Activated T-cell treated with anti-CD3 and anti-CD28 coated beads for 1 hour (primary cell): ENCODE measurements at places on chromosomes 3 and 15.

DNA sequence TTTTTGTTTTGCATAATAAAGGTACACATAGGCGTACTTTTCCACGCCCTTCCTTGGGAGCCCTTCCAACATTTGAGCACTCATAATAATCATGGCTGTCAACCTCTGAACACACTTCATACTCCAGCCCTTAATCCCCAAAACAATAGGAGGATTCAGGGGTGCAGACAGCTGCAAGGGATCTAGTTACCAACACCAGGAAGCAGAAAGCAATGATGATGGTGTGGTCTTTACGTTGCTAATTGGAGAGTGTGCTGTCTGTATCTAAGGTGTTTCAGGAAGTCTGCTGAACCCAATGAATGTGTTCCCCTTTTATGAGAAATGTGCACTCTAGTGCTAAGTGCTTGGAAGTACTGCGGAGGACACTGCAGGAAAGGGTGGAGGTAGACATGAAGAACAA lies 60.3 kb upstream of the PDZRN3 start:
- DNase-seq = no peak

DNA sequence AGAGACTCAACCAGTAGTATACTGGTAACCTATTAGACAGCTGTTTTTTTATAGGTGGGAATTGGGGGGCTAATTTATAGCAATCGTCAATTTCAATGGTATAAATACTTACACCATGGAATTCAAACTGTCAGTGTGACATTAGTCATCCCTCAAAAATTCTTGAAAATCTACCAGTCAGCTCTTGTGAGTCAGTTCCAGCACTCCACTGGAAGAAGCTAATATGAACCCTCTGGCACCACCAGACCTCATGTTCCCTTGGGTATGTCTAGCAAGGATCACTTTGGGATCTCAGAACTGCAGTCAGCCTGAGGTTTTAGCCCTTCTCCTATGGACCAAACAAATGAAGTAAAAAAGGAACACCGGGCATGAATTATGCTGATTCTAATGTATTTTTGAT lies 11.8 kb upstream of the UACA start:
- no peak for DNase-seq

DNA sequence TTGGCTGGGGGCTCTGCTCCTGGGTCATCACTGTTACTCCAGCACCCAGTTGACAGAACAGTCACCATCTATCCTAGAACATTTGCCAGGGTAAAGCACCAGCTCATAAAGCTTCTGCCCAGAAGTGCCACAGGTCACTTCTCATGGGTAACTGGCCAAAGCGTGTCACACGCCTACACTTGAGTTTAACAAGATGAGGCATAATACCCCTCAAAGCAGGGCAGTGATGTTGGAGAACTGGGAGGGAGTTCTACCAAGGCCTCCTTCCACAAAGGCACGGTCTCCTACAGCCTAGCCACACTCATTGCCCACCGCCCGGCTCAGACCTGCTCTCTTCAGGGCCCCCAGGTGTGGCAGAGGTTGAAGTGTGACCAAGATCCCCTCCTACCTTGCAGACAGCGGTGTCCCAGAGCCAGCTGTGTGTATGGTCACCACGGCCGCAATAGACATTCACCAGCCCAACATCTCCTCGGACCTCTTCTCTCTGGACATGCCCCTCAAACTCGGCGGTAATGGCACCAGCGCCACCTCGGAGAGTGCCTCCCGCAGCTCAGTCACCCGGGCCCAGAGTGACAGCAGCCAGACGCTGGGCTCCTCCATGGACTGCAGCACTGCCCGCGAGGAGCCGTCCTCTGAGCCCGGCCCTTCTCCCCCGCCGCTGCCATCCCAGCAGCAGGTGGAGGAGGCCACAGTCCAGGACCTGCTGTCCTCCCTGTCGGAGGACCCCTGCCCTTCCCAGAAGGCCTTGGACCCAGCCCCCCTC lies 107.7 kb downstream of the ETFA start:
- DNase-seq = no peak

DNA sequence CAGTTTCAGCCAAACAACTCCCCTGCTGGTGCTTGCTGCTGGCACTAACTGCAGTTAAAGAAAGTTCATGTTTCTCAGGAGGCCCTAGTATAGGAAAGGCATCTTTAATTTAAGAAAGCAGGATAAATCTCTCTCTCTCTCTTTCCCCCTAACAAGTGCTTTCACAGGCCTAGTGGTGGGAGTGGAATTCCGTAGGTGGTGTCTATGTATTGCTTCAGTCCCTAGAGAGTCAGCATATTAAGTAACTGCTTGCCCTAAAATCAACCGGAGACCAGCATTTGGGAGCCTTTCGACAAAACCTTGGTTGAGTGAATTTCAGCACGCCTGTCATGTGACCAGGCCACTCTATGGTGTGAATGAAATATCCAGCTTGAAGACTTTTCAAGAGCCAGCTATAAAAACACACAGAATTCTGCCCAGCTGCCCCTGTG lies 169.2 kb upstream of the TGFBR2 start:
- no peak for DNase-seq

GRCh38 chr3:110077093-110077492 lies 739.7 kb upstream of the DPPA4 start:
- no peak for DNase-seq

DNA sequence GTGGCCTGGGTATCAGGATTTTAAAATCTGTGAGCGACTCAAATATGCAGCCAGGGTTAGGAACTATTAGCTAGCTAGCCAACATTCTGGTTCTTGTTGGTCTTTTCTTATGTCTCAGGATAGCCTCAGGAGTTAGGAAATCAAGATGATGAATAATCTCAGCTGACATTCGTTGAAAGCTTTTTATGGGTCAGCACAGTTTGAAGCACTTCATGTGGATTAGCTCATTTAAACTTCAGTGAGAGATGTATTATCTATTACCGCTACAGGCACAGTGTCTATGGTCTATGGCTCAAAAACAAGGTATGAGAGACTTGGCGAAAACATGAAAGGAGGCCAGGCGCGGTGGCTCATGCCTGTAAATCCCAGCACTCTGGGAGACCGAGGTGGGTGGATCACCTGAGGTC lies 187.5 kb upstream of the THRB start:
- DNase-seq = no peak

GRCh38 chr15:93900476-93901400 lies 330.6 kb upstream of the MCTP2 start:
- DNase-seq = no peak

GRCh38 chr3:179093807-179094206 lies 22.2 kb upstream of the ZMAT3 start:
- DNase-seq = no peak

- no peak for DNase-seq
Observed at GRCh38 chr15:54917312-54917711, 279.4 kb downstream of the RSL24D1 start.

GRCh38 chr15:82020625-82021394 lies 25.0 kb downstream of the MEX3B start:
- DNase-seq = no peak

DNA sequence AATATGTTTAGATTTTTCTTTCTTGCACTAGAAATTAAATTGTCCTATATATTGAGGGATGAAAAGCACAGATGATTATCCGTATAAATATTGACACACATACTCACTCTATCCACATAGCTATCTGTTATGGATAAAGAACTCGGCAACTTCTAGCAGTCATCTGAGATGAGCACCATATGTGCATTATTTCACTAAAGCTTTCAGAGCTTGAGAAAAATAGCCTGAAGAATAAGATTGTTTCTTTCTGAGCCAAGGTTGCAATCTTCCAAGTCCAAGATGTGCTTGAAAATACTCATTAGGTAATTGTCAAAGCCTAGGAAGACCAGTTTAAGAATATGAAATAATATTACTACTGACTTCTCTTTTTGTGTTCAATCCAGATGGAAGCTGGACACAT lies 40.5 kb downstream of the COL8A1 start:
- no peak for DNase-seq

DNA sequence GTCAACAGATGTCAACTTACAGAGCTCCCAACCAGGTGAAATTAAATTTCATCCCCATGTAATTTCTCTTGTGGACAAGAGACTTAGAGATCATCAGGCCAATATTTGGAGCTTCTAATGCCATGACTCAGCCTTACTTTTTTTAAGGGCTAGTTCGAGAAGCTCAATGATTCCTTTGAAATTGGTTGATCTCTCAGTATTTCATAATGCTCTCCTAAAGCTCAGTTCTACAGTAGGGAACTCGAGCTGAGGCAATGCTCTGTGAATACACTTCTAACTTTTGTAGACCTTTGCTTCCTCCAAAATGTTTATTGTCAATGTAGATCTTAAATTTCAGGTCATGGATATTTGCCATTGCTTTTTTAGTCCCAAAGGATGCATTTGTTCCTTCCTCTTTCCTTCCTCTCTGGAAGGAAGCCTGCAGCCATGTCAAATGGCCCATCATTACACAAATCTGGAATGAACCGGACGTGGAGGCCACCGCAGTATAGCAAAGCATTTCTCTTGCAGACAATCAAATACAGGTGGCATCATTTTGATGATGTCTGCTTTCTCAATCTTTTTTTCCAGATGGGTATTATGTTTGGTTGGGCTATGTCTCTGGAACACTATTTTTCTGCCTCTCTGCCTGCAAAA lies 28.3 kb downstream of the STARD5 start:
- DNase-seq = no peak

GRCh38 chr15:29126821-29127461 lies 142.7 kb downstream of the NSMCE3 start:
- DNase-seq = no peak

DNA sequence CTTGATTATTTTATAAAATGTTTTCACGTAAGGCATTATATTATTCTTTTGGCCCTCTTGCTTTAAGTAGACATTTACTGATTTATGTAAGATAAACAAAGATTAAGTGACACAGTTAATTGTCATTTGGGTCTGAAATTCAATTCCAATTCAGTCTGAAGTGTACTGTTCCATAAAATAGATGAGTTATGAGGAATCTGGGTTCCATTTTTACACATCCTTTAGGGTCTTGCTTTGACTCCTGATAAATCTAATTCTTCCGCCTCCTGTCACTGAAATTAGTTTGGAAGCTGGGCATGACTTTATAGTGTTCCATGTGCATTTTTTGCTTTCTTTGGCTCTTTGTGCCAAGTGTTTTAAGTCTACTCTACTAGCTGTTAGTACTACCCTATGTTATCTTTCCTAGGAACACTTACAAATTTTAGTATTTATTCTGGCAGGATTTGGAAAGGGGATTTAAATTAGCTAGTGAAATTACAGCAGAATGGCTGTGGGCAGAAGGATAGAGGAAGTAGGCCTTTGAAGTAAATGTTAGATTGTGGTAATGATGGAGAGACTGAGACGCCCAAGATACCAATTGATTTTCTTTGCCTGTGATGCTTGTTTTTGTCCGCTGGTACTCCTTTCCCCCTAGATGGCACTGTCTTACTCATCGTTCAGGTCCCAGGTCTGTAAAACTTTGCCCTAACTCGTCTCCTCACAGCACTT lies 14.3 kb downstream of the ARL8B start:
- DNase-seq = no peak

GRCh38 chr3:167668651-167669050 lies 14.9 kb upstream of the WDR49 start:
- no peak for DNase-seq

- DNase-seq = no peak
Observed at GRCh38 chr15:77475001-77475400, 54.3 kb downstream of the HMG20A start.

DNA sequence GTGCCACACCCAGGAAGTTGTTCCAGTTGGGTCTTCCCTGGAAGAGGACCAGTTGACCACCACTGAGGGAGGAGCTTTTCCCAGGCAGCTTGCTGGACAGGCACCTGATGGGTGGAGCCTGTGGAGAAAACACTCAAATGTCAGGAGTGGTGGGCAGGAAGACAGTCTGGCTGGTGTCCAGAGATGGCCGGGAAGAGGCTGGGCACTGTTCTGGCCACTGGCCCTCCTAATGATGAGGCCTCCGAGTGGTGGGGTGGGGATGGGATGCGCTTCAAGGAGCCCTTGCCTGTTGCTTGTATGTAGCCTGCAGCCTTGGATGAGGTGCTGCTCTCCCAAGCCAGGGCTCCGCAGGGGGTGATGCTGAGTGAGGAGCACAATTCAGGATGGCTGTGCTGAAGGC lies 12.3 kb downstream of the PLEKHO2 start:
- no peak for DNase-seq

DNA sequence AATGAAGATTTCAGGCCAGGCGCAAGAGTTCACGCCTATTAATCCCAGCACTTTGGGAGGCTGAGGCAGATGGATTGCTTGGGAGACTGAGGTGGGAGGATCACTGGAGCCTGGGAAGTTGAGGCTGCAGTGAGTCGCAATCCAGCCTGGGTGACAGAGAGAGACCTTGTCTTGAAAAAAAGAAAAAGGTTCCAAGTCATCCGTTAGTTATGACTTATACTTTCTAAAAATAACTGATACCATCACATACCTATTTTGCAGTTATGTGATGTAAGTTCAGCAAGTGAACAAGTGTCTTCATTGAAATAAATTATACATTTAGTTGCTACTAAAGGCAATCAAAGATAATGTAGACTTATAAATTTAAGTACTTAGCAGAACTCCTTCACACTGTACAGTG lies 22.1 kb downstream of the CLPX start:
- DNase-seq = no peak

GRCh38 chr3:97612632-97613031 lies 151.9 kb upstream of the ARL6 start:
- DNase-seq = no peak

GRCh38 chr3:30226601-30227151 lies 379.7 kb upstream of the TGFBR2 start:
- DNase-seq = no peak

DNA sequence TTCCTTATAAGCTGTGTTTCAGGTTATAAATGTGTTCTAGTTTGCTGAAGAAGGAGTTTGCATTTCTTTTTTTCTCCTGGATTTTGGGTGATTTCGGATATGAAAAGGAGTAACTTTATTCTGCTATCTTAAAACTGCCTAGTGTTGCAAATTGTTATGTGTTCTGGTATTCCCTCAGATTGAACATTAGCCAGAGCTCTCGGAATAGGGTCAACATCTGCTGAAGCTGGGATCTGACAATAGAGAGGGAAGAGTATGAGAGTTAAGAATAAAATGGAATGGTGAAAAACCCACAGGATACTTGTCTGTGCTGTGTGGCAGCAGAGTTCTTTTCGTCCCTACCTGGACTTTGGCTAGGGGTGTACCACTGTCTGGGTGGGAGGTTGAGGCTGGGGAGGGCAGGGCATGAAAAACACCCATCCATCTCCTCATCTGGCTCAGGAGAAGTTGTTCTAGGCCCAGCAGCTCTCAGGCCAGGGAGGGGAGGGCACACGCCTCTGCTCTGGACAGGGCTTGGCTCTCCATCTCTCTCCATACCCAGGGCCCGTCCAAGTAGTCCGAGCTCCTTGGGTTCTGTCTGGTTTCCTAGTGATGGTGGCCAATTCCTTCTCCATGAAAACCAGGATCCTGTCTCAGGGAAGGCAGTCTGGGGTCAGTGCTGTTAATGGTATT lies 13.2 kb downstream of the SPSB4 start:
- DNase-seq = no peak

DNA sequence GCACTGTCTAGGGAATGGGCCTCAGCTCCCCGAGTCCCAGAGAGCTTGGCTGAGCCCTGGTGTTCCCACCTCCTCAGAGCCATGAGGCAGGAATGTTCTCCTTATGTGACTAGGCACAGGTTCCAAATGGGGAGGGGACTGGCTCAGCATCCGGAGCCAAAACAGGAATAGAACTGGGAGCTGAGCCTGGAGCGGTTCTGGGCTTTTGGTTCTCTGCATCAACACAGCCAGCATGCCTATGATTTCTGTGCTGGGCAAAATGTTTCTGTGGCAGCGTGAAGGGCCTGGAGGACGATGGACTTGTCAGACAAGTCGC lies at the start of gene FAM131A:
Gene FAM131A, plus strand, starts transcription at position 202 of the 316 bp plus-strand sequence. Its CDS starts 31 bp downstream, at position 233.
- DNase-seq = no peak

GRCh38 chr15:28085489-28086174 lies 13.5 kb downstream of the OCA2 start:
- no peak for DNase-seq
